Activated CD4-positive, alpha-beta T cell treated with anti-CD3 and anti-CD28 coated beads, Interleukin-2, amount 10 ng/mL, durations not matched to agents 7 days and 5 days (primary cell): ENCODE measurements at places on chromosomes 3 and 15.

GRCh38 chr3:47536221-47536891, 22.8 kb upstream of the ELP6 start:
- DNase-seq = no peak

DNA sequence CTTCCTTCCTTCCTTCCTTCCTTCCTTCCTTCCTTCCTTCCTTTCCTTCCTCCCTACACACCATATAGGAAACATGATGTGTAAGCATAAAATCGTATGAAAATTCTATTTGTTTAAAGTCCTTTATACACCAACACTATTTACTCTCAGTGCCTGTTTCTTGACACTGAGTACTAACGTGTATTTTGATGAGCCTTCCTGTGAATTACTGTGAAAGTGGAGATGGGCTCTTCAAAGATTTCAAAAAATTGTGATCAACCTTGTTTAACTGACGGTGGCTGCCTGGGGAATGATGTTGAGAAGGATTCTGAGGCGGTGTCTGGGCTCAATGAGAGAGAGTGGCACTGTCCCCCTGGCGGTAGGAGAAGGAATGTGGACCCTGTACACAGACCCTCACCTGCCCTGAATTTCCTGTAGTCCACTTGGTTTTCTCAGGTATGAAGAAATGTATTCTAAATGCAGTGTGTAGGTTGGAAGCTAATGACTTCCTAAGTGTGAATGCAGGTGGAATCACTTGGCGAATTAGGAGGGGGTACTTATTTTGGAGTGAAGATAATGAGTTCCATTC, 237.9 kb downstream of the GAP43 start:
- DNase-seq = no peak

DNA sequence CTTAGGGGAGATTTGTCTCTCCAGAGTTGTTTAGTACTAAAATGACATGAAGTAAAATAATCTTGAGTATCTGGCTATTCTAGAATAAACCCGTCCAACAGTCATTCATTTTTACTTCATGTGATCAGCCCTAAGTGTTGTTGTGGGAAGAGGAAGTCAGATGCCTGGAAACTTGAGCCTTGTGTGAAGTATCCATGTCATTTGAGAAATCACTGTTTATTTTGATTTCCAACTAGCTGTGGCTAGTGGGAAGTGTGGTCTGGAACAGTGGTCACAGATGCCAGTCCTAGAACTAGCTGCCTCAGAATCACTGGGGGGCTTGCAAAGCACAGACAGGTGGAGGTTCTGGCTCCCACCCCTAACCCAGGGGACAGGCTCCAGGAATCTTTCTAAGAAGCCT, 77.7 kb upstream of the LIMD1 start:
- DNase-seq = no peak

- no peak for DNase-seq
Measured at GRCh38 chr3:49806850-49807249, 3.8 kb downstream of the INKA1 start.

DNA sequence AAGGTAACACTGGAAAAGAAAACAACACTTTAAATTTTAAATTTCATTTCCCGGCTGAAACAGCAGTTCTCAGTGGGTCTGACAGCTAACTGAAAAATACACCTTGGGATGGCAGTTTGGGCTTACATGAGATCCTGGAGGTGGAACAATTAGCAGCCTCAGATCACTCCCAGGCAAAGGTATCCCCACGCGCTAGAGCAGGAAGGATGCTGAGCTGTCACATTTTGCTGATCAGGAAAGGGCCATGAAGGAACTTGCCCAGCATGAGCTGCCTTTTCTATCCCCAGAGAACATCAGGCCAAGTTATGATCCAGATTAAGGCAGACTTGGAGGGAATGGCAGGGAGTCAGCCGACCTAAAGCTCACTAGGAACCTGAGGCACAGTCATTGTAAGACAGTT, 204.8 kb upstream of the SLC2A2 start:
- DNase-seq = no peak

GRCh38 chr3:49658711-49659110, 15.4 kb upstream of the APEH start:
- no peak for DNase-seq

DNA sequence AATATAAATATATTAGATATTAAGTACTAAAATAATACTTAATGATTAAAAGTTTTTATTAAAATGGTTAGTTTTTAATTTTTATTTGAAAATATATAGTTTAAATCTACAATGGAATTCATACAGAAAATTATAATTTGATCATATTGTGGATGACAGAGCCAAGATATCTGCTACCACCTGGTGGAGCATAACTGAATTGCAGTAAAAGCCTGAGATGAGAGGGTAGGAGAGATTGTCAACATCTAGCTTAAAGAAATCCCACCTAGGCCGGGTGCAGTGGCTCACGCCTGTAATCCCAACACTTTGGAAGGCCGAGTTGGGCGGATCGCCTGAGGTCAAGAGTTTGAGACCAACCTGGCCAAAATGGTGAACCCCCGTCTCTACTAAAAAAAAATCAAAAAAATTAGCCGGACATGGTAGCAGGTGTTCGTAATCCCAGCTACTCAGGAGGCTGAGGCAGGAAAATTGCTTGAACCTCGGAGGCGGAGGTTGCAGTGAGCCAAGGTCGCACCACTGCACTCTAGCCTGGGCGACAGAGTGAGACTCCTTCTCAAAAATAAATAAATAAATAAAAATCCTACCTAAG, 25.1 kb upstream of the CSTA start:
- peak; percentile 61 for DNase-seq

- DNase-seq = no peak
Measured at GRCh38 chr3:183619624-183620251, 15.7 kb upstream of the KLHL24 start.

DNA sequence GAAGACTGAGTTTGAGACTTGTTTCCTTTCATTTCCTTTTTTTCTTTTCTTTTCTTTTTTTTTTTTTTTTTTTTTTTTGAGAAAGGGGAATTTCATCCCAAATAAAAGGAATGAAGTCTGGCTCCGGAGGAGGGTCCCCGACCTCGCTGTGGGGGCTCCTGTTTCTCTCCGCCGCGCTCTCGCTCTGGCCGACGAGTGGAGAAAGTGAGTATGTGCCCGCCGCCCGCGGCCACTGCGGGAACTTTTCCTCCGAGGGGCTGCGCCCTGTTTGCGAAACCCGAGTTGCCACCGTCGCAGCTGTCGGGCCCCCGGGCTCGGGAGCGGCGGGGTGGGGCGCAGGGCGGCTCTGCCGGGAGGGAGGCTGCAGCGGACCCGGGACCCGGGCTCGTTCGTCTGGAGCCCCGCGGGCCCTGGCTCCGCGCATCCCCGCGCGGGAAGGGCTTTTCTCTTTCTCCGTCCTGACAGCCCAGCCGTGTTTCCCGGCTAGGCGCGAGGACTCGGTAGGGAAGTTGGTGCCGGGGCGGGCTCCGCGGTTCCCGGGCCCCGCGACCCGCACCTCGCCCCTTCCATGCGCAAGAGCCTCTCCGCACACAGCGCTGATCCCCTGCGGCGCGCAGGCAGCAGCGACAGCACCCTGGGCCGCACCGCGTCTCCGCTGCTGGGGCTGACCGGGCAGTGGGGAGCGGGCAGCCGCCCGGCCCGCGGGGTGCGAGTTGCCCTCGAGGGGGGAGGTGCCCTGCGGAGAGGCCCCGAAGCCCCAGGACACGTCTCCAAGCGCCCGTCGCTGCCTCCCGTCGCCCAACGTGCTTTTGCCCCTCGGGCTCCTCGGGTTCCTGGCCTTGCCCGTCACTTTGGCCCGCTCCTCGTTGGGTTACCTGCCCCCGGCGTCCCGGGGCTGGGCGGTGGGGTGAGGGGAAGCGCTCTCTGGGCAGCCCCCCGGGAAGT, 1.4 kb downstream of the IGF1R start:
- DNase-seq = peak; percentile 38

DNA sequence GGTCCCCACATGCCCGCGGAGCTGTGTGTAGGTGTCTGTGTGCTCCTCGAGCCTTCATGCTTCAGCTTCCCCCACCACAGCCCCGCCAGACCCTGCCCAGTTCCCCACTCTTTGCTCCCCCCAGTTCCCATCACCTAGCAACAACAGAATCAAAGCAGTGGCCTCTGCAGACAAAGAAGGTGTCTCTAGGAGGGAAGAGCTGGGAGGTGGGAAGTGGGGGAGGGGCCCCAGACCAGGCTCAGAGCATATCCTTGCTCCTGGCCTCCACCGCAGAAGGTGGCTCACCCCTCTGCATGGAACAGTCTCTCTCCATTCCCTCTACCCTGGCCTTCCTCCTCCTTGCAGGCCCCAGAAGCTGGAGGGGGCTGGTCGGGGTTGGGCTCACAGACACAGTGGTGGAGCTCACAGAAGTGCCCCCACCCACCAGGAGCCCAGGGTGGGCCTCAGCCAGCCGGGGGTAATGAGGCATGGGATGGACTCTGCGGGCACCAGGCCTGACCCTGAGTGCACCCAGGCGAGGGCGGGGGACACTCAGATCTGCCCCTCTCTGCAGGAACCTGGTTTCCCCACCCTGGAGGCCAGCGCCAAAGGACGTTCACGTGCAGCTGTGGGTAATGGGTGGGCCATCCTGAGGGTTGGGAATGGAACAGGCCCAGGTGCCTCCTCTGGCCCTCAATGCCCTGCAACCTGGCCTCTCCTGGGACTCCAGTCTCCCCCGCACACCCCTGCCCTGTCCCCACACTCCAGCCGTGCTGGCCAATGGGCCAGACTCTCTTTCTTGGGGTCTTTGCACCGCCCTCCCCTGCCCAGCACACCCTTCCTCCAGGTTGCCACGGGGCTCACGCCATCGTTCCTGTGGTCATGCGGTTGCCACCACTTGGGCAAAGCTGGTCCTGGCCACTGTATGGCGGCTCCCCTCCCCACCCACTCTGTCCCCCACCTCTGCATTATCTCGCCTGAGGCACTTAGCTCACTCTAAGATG, 53.4 kb downstream of the TPRA1 start:
- no peak for DNase-seq

GRCh38 chr15:101100593-101101442, 151.0 kb downstream of the CHSY1 start:
- no peak for DNase-seq

DNA sequence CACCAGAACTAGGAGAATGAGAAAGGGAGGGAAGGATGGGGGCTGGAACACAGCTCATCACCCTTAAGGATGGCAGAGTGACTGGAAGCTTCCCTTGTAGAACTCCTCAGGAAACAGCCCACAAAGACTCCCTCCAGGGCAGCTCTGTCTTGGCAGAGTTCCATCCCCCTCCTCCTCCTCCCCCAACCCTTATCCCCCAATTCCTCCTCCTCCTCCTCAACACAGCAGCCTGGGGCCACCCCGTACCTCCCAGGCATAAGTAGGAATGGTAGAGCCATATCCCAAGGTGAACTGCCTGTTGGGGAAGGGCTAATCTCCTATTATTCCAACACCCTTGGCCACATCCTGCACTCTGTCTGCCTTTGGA, 38.8 kb downstream of the ADCY5 start:
- no peak for DNase-seq

DNA sequence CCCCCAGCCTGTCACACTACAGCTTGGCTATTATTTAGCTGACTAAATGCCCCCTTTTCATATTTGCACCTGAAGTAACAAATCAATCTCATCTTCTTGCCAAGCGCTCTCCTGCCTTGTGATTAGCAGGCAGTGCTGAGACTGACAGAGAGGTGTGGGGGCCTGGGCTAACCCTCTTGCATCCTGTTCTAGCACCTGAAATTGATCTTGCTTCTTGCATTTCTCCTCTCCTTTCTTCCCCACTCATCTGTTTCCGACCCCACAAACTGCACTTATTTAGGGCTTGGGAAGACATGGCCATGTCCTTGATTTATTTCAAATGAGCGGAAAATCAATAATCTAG, 309.0 kb upstream of the PROK2 start:
- no peak for DNase-seq

- no peak for DNase-seq
Measured at GRCh38 chr3:46849045-46849631, 14.1 kb downstream of the MYL3 start.

- no peak for DNase-seq
Measured at GRCh38 chr3:196609805-196610515, 29.5 kb upstream of the NRROS start.

GRCh38 chr15:89360294-89360971, 25.8 kb upstream of the POLG start:
- DNase-seq = no peak

DNA sequence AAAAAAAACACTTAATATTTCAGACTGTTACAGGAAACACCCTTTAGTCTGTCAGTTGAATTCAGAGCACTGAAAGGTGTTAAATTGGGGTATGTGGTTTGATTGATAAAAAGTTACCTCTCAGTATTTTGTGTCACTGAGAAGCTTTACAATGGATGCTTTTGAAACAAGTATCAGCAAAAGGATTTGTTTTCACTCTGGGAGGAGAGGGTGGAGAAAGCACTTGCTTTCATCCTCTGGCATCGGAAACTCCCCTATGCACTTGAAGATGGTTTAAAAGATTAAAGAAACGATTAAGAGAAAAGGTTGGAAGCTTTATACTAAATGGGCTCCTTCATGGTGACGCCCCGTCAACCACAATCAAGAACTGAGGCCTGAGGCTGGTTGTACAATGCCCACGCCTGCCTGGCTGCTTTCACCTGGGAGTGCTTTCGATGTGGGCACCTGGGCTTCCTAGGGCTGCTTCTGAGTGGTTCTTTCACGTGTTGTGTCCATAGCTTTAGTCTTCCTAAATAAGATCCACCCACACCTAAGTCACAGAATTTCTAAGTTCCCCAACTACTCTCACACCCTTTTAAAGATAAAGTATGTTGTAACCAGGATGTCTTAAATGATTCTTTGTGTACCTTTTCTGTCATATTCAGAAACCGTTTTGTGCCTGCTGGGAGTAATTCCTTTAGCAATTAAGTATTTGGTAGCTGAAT, 17.9 kb downstream of the TMEM43 start:
- DNase-seq = peak; percentile 71

DNA sequence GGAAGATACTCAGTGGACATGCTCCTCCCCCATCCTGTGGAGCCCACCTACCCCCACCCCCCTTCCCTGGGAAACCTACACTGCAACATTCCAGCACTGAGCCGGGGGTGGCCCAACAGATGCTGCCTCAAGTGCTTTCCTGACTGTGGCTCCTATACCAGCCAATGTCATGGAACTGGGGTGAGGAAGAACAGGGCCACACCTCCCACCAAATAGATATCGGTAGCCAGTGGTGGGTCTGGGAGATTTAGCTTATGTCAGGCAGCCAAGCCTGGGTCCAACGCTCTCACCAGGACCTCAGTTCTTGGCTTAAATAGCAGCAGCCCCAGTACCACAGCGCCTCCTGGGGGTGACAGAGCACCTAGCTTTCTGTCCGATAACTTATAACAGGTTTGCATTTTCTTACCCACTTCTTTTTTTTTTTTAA, 30.3 kb downstream of the CDC25A start:
- peak; percentile 62 for DNase-seq

DNA sequence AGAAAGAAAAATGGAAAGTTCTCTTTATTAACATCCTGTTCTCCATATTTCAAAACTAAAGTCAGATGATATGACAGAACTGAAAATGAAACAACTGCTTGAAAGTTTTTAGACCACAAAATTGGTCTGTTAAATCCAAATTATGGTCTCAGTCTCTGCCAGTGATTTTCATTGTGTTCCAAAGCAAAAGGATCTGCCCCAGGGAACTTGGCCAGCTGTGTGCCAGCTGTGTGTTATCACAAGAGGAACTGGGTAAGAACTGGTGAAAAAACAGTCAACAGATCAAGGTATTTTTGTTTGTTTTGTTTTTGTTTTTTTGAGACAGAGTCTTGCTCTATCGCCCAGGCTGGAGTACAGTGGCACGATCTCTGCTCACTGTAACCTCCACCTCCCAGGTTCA, 323.3 kb downstream of the CTNNB1 start:
- no peak for DNase-seq

GRCh38 chr3:33658991-33659848, 58.8 kb downstream of the CLASP2 start:
- DNase-seq = peak; percentile 36
